ENCODE measurements at places on chromosomes 3 and 15. TPM values are rescaled to one million over a fixed set of nuclear protein-coding genes. Genes with fewer than 3 reads are reported as not detected.
A peak's percentile ranks its signal among the peaks of the same experiment; 100 is the strongest.

GRCh38 chr15:83658430-83659416 is 4.8 kb downstream of the ADAMTSL3 start:
- DNase-seq: no peak

DNA sequence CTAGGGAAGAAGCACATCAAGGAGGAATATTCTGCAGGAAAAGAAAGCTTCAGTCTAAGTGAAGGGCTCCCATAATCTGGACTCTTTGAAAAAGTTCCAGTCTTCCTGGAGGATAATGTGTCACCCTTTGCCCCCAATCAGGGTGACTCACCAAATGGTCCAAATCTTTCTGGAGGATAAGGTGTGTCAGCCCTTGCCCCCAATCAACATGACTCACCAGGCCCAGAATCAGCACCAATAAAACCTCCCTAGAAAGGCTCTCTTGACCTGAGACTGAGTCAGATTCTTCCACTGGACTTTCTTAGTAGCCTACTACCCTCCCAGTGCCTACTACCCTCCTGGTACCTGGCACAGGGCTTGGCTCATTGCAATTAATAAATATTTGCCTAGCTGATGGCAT is 9.5 kb upstream of the ARL14 start:
- DNase-seq: no peak

- peak; percentile 21 for DNase-seq
These were observed 44.5 kb downstream of the OXNAD1 start for GRCh38 chr3:16309558-16309957.

Gene LYZL4
- total RNA-seq: not detected

GRCh38 chr15:47332481-47332880 is 384.8 kb upstream of the SEMA6D start:
- no peak for DNase-seq

- peak; percentile 83 for DNase-seq
These were observed 9.1 kb upstream of the SKIC8 start for GRCh38 chr15:78308422-78309032.

Gene TIMP4
- total RNA-seq: not detected

GRCh38 chr3:107271787-107272387 is 105.4 kb upstream of the CCDC54 start:
- DNase-seq: peak; percentile 72

DNA sequence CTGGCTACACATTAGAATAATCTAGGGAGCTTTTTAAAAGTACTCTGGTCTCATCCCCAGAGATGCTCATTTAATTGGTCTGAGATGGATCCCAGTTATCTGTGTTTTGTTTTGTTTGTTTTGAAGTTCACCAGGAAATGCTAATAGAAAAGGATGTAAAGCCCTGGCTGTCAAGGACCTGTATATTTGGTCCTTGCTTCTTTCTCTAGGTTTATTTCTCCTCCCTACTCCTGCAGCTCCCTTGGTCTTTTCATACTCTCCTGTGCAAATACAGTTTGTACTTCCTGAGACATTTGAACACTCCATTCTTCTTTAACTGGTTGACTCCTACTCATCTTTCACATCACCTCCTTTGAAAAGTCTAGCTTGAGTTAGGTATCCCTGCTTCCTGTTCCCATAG is 3.3 kb downstream of the PIK3CA start:
- no peak for DNase-seq

Gene CLRN1
- total RNA-seq: not detected

DNA sequence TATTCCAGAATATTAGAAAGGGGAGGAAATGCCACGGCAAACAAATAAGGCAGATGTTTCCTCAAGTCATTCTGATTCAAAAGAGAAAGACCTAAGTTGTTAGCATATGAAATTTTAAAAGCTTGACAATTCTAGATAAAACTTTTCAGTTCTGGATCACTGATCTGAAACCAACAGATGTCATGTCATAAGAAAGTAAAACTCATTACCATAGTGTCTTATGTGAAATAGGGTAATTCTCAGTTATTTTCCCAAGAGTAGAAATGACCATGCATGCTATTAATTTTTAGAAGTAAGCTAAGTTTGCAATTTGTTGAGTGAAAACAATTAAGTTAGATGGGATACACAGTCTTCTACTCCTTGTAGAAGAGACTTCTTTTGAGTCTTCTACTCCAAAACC is 630.3 kb downstream of the NAALADL2 start:
- DNase-seq: no peak

Gene INKA1
- 6.9 TPM for total RNA-seq

DNA sequence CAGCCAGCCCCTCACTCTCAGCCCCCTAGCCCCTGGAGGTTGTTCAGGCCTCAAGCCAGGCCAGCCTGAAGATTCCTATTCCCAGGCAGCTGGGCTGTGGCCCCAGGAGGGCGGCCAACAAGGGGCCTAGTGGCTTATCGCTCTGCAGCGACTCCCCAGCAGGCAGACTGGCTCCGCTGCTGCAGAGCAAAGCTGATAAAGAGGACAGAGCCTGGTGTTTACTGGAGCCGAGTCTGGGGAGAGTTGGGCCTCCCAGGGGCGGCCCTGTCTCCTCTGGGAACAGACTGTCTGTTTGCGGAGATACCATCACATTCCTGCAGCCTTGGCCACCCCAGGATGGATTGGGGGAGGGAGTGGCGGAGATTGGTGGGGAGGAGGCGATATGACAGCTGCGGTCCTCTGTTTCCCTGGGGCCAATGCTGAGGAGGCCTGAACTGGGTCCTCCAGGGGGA is 22.4 kb upstream of the SMAD6 start:
- no peak for DNase-seq

- DNase-seq: no peak
These were observed 10.1 kb upstream of the LMCD1 start for GRCh38 chr3:8491271-8492144.

Gene LSAMP
- total RNA-seq: 16.1 TPM

Gene ZMAT3
- total RNA-seq: 12.2 TPM

- DNase-seq: no peak
These were observed 43.5 kb upstream of the SLC41A3 start for GRCh38 chr3:126127452-126127851.

DNA sequence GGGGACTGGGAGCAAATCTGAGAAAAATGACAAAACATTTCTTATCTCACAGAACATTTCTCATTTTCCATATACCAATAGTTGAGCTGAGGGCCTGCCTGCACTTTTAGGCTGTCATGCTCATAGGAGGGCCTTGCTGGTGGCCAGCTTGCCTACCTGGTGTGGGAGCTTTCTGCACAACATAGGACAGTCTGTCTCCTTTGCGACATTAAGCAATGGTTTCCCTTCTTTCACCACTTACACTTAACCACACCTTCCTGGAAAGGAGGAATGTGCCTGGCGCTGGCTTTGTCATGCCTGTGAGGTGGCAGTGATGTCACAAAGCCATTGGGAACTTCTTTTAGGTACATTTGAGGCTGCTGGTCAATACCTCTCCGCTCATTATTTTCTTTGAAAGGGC is 5.7 kb downstream of the SNAPC5 start:
- DNase-seq: no peak

GRCh38 chr15:32659340-32660155 is 18.0 kb downstream of the SCG5 start:
- no peak for DNase-seq

GRCh38 chr3:134029734-134030378 is at the start of gene SLCO2A1:
Gene SLCO2A1, minus strand, starts transcription at chr3:134029925. Its CDS starts 123 bp downstream, at chr3:134029802.
- DNase-seq: no peak

- no peak for DNase-seq
These were observed at the start of gene GRAMD2A for GRCh38 chr15:72197460-72198355. Gene GRAMD2A, minus strand, starts transcription at chr15:72197787.

Gene GP5
- not detected for total RNA-seq

- no peak for DNase-seq
These were observed 47.6 kb downstream of the RHCG start for GRCh38 chr15:89448825-89449224.

DNA sequence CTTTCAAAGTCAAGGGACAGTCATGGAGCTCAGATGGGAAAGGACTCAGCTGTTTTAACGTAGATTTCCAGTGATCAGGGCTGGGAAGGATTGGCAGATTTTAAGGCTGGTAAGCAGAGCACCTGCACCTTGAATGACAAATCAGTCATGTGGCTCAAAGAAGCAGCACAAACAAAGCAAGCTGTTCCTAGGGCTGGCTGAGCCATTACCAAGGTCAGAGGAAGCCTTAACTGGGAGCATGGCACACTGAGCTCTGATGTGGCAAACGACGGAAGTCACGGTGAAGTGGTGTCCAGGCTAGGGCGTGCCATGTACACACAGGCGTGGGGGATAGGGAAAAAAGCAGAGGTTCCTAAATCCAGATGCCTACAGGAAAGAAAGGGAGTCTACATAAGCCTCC is 84.6 kb upstream of the PFN2 start:
- no peak for DNase-seq

Gene ST8SIA2
- total RNA-seq: 0.13 TPM

Gene GADL1
- total RNA-seq: 0.37 TPM

DNA sequence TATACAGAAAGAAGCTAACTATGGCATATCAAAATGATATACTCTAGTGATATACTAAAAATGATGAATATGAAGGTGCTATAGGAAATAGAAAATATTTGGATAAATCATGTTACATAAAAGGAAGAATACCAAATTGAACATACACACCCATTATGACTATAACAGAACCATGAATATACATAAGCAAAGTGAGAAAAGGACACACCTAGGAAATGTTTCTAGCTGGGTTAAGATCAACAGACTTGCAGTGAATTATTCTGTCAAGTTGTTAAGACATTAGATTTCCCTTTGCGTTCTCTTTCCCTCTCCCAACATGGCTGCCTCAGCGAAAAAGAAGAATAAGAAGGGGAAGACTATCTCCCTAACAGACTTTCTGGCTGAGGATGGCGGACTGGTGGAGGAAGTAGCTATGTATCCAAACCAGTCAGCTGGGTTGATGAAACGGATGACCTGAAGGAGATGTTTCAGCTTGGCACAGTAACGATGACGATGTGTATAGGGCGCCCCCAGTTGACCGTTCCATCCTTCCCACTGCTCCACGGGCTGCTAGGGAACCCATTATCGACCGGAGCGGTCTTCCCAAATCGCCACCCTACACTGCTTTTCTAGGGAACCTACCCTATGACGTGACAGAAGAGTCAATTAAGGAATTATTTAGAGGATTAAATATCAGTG is 20.2 kb upstream of the PARP14 start:
- DNase-seq: peak; percentile 63

Gene CXCR6
- not detected for total RNA-seq

- DNase-seq: no peak
These were observed 56.6 kb downstream of the SSR3 start for GRCh38 chr3:156498307-156498706.

Gene FILIP1L
- not detected for total RNA-seq

GRCh38 chr15:66848116-66848515 is 146.1 kb downstream of the SMAD6 start:
- DNase-seq: no peak

Gene MORC1
- total RNA-seq: not detected

Gene TEX55
- not detected for total RNA-seq

GRCh38 chr3:195117978-195118581 is 152.9 kb downstream of the XXYLT1 start:
- peak; percentile 24 for DNase-seq

Gene GNAT1
- total RNA-seq: not detected

GRCh38 chr3:10015461-10015904 is 10.8 kb upstream of the FANCD2 start:
- DNase-seq: peak; percentile 99

GRCh38 chr3:191362037-191362436 is 31.7 kb upstream of the UTS2B start:
- DNase-seq: no peak

DNA sequence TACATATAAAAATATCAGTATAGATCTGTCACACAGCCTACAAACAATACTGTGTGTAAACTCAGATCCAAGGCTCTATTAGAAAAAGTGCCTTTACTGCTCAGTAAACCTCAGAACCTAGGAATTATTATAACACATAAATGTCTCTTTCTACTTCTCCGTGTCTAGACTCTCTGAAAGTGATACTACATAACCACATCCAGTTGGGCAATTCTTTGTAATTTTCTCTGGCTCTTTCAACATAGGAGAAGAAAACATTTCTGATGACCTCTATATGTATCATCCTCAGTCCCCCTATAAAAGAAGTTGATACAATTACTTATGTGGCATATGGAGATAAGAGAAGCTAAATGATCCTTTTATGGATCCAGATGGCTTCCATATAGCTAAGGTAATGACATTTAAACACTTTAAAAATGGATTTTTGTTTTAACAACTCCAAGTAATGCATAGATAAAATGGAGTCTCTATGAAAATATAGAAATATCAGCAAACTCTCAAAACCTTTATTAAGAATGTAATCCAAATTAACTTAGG is 104.5 kb downstream of the LSAMP start:
- DNase-seq: peak; percentile 29

DNA sequence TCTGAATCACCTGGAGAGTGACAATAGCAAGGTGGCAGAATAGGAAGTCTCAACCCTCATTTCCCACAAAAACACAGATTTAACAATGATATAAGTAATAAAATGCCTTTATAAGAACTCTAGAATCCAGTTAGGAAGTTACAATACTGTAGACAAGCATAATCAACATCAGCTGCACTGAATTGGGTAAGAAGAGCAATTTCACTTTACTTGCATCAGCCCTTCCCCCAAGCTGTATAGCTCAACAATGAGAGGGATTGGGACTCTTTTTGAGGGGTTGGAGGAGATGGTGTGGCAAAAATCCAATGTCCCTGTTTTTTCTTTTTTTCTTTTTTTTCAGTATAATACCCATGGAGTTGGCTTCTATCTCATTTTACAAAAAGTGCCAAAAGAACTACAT is 63.1 kb downstream of the SERP1 start:
- DNase-seq: no peak

Gene ZBBX
- not detected for total RNA-seq

Gene ANKRD28
- total RNA-seq: 279 TPM

DNA sequence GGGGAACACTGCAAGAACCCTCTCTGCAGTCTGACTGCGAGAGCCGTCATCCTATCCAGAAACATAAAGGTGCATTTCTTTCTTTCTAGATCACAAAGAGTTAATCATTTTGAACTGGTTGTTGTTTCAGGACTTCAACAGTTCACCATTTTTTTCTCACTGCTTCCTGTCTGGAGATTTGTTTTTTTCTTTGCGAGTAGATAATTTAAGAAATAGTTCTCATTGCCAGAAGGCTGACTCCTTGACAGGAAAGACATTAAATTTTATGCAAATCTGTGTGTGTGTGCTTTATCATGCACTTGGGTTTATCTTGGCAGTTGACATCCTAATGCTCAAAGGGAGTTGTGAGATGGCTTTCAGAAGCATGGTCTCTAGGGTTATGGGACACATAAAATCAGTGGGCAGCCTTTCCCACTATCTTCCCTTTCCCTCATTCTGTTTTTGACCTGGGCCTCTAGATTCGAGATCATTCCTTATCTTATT is 123.5 kb upstream of the TBL1XR1 start:
- no peak for DNase-seq

Gene LIPC
- not detected for total RNA-seq

Gene DUOXA2
- not detected for total RNA-seq

Measured in SK-MEL-5 (cell line).